ENCODE measurements at places on chromosomes 3 and 15.

DNA sequence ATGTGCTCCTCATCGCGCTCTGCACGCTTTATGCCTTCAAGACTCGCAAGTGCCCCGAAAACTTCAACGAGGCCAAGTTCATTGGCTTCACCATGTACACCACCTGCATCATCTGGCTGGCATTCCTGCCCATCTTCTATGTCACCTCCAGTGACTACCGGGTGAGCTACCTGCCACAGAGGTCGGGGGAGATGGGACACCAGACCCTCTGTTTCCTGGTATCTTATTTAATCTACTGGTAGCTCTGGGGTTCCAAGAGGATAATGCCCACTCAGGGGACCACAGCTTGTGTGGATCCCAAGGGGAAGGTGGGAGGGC, 9.1 kb downstream of the GRM2 start:
- peak; percentile 1 for DNase-seq

DNA sequence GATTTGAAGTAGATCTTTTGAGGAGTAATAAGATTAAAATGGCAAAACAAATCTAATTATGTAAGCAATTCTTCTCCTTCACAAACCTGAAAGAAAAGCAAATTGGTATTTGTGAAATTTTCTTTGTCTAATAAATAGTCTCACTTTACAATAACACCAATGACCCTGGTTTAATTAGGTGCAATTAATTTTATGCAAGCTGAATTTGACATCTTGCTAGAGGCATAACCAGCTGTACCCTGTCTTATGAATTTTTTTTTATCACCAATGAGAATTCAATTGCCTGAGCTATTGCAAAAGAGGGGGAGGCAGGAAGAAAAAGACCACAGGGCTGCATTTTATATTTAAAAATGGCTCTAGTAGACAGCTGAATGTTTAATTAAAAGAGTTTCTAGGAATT, 113.5 kb upstream of the IL12A start:
- DNase-seq, result no peak

DNA sequence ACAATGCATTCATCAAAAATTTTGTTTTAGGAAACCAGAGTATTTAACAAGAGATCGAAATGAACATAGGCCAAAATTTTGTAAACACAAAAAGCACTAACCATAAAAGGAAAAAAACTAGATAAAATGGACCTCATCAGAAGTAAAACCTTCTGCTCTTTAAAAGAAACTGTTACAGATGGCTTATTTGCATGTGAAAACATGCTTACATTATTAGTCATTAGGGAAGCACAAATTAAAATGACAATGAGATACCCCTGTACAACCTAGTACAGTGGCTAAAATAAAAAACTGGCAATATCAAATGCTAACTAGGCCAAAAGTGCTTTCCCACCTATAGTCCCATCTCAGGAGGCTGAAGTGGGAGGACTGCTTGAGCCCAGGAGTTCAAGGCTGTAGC, 19.3 kb downstream of the UBR1 start:
- no peak for DNase-seq

- no peak for DNase-seq
These were observed 406 bp upstream of the GABRB3 start for GRCh38 chr15:26773067-26773877.

GRCh38 chr15:23877502-23878412, 190.7 kb upstream of the NDN start:
- DNase-seq, result peak; percentile 62

GRCh38 chr3:134711284-134711683, 60.5 kb upstream of the KY start:
- DNase-seq, result no peak

DNA sequence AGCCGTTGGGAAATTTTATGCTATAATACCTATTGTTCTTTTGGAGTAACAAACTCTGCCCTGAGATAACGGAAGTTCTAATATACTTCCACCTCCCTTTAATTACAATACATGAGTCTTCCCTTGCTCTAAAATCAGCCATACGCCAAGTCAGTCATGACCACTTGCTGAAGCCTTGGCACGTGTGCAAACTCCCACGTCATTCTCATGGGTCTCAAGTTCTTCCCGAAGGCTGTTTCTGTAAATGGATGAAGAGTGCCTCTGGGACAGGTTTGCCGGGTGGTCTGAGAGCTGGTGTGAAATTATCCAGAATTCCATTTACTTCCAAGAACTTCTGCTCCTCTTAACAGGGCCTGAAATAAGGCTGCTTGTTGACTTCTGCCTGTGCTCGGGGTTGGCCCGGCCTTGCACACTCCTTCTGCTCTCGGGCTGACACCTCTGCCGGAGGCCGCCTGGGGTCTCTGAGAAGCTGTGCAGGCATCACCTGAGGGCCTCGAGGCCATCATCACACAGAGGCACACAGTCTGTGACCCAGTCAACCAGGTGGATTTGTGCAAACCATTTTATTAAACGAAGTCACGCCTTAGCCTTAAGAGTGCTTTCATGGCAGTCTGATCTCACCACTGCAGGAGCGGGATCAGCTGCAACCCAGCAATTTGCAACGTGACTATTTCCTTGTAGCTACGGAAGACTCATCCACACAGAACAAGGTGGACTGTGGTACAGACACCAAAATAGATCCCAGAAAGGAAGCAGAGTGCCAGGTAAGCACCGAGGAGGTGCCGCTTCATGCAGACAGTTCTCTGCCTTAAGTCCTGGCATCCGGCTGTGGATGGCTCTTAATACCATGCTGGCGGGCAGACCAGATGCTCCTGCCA, 120.1 kb downstream of the ADAMTS17 start:
- no peak for DNase-seq

- DNase-seq, result no peak
These were observed 173.8 kb downstream of the ADAMTS17 start for GRCh38 chr15:100167884-100168375.

- DNase-seq, result no peak
These were observed 53.7 kb downstream of the TRIM42 start for GRCh38 chr3:140731440-140732119.

DNA sequence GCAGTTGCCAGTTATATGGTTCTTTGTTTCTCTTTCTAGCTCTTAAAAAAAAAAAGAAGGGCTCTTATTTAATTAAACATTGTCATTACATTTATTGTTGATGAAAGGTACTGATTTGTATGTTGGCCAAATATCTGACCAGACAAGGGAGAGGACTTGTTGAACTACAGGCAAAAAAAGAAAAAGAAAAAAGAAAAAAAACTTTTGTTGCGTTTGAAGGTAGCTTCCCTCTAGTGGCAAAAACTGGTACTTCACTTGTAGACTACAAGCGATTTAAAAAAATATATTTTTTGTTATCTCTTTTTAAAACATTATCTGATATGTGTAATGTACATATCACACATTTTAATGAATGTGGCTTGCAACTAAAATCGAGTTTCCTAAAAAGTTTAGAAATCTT, 280.6 kb downstream of the ROBO2 start:
- DNase-seq, result no peak

DNA sequence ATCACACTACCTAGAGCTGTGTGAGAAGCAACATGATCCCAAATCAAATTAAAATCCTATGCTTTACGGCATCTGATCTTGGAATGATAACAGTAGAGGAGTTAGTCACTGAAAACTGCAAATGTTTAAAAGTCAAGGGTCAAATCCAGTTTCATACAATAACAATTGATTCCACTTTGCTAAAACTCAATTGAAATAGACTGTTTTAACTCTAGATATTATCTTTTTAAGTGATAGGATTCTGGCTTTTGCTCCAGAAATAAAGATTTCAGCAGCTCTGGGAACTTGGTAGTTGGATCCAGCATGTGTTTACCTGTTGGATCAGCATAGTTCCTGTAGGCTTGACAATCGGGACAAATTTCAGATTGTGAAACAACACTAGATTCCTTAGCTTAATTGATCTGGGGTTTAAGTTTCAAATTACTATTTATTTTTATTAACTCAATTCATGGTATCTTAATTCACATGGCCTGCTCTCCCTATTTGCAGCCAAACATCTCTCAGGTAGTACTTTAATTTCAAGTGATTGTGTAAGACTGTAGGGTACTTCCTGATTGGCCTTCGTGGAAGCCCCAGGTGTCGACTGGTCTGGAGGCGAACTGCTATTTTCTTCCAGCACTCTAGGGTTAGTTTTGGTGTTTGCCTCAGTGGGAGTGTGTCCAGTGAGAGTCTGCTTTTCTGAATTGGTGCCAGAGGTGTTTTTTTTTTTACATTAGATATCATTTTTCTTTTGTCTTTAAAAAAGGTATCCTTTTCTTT, 16.6 kb downstream of the NFKBIZ start:
- DNase-seq, result no peak

GRCh38 chr3:43773273-43774094, 82.7 kb downstream of the ABHD5 start:
- DNase-seq, result no peak

DNA sequence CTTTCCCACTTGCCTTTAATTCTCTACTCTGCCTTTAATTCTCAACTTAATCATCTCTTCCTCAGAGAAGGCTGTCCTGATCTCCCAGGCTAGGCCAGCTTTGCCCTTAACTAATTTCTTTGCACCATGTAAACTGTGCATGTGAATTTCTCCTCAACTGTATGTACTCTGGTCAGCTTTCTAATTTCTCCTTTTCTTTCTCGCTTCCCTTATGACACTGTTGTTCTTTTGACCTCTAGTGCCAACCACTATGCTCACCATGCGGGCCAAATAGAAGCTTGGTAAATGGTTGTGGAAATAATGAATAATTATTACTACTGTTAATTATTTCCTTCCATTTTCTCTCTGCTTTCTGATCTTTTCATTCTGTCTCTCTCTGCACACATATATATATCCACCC, 269.0 kb upstream of the CRBN start:
- no peak for DNase-seq

DNA sequence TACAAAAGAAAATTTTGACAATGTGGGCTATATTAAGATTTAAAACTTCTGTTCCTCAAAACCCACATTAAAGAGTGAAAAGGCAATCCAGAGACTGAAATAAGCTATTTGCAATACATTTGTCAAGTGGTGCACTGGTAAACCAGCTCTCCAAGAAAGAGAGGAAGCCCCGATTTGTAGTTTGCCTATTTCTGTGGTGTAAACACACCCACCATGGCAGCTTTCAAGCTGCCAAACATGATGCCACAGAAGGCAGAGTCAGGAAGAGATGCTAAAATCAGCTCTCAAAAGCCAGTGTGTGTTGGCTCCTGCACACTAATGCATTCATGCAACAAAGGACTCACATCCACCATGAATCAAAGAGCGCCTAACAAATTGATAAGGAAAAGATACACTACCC, 17.5 kb downstream of the RFTN1 start:
- no peak for DNase-seq

GRCh38 chr3:196988241-196989029, 19.8 kb upstream of the PIGZ start:
- peak; percentile 79 for DNase-seq

DNA sequence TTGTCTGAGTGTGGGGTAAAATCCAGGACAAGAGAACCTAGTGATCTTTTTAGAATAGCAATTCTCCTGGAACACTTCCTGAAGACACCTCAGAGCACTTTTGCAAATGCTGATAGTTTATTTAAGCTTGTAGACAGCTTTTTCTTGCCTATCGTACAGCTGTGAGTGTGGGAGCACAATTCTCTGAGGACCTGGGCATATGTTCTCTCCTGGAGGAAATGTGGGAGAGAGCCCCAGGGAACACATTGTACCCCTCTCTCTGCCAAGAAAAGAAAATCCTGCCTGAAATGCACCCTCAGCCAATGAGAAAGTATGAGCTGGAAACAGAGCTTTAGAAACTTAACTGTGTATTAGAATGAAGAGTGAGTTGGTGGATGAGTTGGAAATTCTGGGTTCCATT, 308.3 kb upstream of the SEMA6D start:
- DNase-seq, result no peak

DNA sequence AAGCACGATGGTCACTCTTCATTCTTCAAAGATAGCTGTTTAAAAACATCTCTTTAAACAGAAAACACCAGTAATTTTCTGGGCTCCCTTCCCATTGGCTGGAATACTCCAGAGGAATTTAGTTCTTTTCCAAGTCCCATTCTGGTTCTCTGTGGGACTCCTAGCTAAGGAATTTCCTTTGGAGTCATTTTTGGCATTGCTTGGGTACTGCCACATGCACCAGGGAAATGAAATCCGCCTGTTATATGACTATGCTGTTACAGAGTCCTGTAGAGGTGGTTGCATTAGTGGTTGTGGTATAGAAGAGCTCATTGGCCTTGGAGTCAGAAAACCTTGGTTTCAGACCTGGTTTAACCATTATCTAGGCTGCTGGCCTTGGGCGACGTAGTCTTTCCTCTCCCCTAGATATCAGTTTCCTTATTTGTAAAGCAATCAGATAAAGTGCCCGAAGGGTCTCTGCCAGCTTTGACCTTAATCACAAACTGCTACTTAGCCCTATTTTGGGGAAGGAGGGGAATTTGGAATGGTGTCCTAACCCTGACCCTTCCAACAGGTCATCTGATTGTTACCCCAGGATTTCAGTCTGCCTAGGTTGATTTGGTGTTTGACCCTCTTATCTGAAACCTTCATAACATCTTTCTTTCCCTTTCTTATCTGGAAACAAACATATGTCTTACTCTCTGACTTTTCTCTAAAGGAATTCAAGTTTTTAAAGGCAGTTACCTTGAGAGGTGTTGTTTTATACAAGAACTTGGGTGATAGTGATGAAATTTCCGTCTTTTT, 13.4 kb downstream of the RTP1 start:
- DNase-seq, result peak; percentile 36

DNA sequence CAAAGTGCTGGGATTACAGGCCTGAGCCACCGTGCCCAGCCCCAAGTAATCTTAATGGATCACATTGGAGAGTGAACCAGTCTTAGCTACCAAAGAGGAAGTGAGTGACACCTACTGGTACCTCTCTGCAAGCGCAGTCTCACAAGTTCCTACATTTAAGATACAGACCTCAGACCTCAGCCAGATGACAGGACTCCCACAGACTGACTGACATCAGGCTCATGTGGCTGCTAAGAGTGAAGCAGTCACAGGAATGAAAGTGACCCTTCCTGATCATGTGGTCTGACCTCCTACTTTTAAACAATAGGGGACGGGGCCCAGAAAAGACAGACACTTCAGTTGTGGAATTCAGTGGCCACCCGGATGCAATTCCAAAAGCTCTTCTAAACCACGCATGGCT, 36.3 kb upstream of the GNB5 start:
- peak; percentile 62 for DNase-seq

- no peak for DNase-seq
These were observed 322.1 kb downstream of the WDR72 start for GRCh38 chr15:53437366-53437765.

GRCh38 chr3:155619118-155619915, 125.6 kb downstream of the PLCH1 start:
- no peak for DNase-seq

DNA sequence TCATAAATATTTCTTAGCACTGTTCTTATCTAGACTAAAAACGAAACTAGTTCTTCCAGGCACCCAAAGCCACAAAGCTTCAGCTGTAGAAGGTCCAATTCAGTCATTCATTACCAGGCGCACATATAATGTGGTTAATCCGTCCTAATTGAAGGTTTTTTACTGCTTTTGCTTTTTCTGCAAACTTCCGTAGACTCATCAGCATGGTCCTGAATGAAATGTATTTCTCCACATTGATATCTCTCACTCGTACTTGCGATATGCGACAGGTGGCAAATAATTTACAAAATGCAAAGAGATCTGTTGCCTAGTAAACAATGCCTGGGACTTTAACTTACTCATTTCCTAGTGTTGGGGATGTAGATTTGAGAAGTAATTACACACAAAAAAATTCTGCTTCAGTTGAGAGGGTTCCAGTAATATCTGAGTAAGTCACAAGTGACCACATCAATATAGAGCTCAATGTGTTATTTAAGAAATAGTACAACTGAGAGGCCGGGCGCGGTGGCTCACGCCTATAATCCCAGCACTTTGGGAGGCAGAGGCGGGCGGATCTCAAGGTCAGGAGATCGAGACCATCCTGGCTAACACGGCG, 75.0 kb upstream of the MBNL1 start:
- DNase-seq, result no peak
